ENCODE measurements at places on chromosomes 16 and 17.
A peak's percentile ranks its signal among the peaks of the same experiment; 100 is the strongest.

- peak; percentile 58 for DNase-seq
Measured at GRCh38 chr17:35449371-35449931, 885 bp upstream of the SLFN13 start.

- DNase-seq, result no peak
Measured at GRCh38 chr16:3690980-3691720, 26.2 kb downstream of the TRAP1 start.

GRCh38 chr17:73667181-73667959 lies 23.1 kb upstream of the SDK2 start:
- no peak for DNase-seq

GRCh38 chr17:3475812-3476610 lies at the start of gene ASPA:
Gene ASPA, plus strand, starts transcription at chr17:3475997. Its CDS starts 163 bp downstream, at chr17:3476160.
- DNase-seq, result no peak

GRCh38 chr16:20865420-20866131 lies 34.6 kb downstream of the DCUN1D3 start:
- no peak for DNase-seq

- DNase-seq, result no peak
Measured at GRCh38 chr17:39823407-39824054, 40.6 kb downstream of the IKZF3 start.

GRCh38 chr16:47939680-47940079 lies 216.1 kb downstream of the ABCC12 start:
- DNase-seq, result no peak

DNA sequence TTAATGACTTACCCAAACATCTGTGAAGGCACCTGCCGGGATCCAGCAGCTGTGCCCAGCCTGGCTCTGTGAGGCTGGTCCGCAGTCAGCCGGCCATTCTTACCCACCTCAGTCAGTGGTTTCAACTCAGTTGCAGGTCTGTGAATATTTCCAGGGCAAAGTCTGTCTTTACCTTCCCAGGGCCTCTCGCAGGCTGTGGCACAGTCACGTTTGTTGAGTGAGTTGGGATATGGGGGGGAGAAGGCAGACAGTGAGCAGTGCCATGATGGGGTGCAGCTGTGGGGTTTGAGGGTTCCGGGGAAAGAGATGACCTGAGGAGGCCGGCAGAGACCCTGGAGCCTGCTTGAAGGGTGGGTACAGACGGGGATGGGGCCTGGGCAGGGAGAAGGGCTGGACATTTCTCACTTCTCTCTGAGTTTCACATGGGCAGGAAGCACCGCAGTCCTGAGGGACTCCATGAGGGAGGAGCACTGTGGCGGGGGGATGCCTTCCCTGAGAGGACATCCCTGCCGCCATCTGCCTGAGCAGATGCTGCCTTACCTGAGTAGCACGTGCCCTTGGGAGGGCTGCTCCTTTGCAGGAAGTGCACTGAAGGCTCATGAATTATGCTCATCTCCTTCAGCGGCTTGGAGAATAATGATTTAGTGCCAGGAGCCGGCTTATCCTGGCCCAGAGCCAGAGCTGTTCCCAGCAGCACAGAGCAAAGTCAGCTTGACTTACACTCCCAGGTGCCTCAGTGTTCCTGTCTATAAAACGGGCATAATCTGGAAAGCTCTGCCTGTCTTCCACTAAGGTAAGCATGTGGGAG lies 48.1 kb downstream of the KSR1 start:
- no peak for DNase-seq

GRCh38 chr17:28033972-28034714 lies 8.3 kb upstream of the NLK start:
- DNase-seq, result no peak

DNA sequence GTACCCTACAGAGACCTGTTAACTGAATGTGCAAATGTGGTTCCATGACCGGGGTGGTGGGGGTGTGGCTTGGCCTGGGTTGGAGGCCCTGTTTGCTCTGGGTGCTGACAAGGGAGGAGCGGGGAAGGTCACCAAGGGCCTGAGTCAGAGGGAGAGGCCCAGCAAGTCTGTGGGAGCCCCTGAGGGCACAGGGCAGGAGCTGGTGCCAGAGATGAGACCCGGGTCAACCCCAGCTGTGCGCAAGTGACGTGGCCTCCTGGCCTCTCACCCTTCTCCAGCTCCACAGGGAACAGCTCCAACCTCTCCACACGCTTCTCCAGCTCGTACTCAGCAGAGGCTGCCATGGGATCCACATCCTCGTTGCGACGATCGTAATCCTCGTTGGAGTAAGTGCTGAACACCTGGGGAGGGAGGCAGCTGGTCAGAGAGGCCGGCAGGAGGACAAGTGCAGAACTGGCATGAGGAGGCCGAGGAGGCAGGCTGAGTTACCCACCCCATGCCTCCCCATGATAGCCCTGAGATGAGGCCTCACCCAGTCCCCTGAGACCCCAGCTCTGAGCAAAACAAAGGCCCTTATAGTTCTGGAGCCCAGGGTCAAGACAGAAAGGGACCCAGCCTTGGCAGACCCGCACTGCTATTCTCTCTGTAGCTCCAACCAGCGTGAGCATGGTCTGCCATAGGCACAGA lies 5.5 kb downstream of the PPP1R9B start:
- no peak for DNase-seq

GRCh38 chr17:2022647-2023240 lies 2.4 kb downstream of the RTN4RL1 start:
- DNase-seq, result no peak

GRCh38 chr17:5446786-5447185 lies 7.8 kb upstream of the C1QBP start:
- no peak for DNase-seq

GRCh38 chr16:1363501-1364041 lies 11.8 kb downstream of the GNPTG start:
- DNase-seq, result peak; percentile 60

GRCh38 chr17:3222505-3222904 lies 15.0 kb downstream of the OR1A1 start:
- no peak for DNase-seq

GRCh38 chr16:89349947-89350633 lies 132.6 kb downstream of the ZNF778 start:
- DNase-seq, result no peak

- DNase-seq, result no peak
Measured at GRCh38 chr17:41621916-41622315, 2.5 kb downstream of the KRT17 start.

DNA sequence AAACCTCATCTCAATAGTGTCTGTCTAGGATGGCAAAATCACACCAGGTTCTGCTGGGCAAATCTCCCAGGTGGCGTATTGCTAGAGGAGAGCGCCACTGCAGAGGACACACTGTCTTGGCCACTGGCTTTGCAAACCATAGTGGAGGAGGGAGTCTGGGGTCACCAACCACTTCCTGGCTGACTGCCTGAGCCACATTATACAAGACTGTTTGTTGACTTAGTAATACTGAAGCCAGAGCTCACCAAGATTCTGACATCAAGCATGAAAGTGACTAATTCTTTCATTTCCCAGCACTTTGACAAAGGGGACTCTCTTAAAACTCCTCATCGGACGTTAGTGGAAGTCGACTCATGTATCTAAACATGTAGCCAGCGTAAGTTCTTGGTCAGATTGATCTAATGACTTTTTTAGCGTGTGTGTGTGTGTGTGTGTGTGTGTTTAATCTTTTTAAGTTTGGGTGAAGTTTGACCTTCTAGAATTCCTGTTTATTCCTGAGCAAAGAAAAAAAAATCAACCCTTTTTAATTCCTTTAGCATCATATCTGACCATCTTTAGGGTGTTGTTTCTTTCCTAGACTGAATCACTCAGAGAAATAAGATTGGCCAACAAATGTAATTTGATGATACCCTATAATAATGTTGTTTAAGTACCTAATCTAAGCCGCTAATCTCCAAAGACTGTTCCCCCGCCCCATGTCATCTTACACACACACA lies 13.7 kb downstream of the PITPNC1 start:
- peak; percentile 63 for DNase-seq

GRCh38 chr17:70434536-70435490 lies 265.5 kb downstream of the KCNJ2 start:
- no peak for DNase-seq

DNA sequence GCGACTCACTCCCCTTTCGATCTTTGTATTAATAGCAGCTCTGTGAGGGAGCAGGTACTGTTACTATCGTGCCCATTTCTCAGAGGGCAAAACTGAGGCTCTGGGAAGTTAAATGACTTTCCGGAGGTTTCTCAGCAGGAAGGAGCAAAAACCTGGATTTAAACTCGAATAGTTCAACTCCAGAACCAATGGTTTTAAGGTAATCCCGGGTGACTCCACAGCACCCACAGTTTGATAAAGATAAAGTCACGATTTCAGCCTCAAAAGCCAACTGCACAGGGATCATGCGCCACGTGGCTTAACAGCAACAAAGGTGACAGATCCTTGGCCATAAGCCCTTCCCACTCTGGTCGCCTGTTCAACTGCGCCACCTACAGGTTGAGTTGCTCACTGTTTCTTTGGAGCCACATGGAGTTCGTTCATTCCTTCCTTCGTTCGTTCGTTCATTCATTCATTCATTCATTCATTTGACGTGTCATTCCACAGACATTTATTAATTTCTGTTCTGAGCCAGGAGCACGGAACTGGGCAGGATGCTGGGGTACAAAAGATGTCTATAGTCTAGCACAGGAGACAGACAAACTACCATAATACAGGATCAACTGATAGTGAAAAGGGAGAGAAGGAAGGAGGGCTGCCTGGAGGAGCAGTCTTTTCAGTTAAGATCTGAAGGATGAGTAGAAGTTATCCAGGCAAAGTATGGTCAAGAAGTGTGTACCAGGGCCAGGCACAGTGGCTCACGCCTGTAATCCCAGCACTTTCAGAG lies 134.8 kb downstream of the HS3ST2 start:
- peak; percentile 40 for DNase-seq

- no peak for DNase-seq
Measured at GRCh38 chr16:55585631-55586030, 19.1 kb downstream of the CAPNS2 start.

All from CD4-positive, alpha-beta T cell treated with Interleukin-15 for 1 hour (primary cell).